NCI-H1048 (cell line): ENCODE measurements at places on chromosomes 16 and 17.

GRCh38 chr17:19286751-19287341, 49.7 kb downstream of the EPN2 start:
- DNase-seq: no peak

DNA sequence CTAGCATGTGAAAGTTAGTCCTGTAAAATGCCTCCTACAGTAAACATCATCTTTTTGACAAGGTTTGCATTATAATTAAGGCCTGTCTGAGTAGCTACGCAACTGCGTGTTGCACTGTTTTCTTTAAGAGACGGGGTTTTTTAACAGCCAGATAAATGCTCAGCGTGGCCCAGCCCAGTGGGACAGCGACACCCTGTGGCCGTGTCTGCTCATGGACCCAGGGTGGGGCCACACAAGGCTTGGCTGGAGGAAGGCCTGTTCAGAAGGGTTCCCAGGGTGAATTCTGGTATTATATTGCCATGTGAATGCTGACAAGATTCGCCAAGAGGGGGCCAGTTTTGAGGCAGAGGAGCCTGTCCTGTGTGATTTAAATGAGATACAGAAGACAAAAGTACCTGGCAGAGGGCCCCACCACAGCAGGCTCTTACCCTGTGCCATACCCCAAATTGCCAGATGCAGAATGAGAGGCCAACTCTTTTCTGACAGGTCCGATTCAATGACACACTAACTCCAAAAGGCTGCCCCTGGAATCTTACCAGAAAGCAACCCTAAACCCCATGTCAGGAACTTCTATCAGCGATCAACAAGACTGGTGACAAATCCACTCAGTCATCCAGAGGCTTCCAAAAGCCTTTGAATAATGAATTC, 65.9 kb upstream of the IRX6 start:
- DNase-seq: no peak

DNA sequence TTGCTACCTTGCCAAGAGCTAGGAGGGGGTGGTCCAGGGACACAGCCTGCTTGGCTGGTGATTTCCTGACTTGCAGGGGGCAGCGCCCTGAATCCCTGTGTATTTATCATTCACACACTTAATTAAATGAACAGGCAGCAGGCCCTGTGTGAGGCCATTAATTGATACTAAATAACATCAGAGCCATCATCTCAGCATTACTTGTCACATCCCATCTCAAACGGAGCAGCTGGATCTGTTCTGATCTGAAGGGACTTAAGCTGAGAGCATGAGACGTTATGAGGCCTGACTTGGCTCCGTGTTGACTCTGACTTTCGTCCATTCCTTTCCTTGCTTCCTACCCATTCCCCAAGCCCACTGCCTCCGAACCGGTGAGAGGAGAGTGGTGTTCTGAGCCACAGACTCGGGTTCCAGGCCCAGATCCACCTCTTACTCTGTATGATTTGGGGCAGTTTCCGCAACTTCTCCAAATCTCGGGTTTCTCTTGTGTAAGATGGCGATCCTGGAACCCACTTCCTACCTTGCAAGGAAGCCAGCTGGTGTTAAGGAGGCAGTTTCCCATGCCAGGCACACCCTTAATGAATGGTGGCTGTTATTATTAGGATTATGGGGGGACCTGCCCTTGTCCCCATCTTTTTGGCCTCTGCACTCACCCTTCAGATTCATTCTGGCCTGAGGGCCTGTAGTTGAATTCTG, 33.8 kb downstream of the CACNA1G start:
- DNase-seq: no peak

DNA sequence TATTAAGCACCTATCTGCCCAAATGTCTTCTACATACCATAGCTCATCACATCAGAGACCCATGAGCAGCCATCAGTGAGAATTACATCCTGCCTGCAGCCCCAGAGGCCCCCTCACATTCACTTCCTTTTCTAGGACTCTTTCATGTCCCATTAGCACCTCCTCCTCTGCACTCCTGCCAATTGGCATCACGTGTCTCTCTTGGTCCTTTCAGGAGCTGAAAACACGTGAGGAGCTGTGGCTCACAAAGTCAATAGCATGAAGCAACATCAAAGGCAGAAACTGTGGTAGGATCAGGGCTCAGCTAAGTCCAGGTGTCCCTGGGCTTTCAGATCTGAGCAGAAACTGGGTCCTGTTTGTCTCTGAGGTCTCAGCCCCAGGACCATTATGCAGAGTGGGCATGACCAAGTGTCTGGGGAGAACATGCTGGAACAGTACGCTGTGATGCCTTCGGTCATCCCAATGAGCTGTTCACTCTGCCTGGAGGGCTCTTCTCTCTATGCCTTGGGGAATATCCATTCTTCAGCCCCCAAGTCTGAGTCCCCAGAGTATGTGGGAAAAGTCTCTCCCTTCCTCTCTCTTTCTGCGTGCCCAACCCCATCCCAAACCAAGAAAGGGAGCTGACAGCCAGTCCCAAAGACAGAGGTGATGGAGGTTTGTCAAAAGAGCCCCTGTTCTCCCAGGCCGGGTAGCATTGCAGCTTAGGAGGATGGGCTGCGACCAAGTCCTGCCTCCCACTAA, 457.0 kb upstream of the CDH5 start:
- DNase-seq: no peak

DNA sequence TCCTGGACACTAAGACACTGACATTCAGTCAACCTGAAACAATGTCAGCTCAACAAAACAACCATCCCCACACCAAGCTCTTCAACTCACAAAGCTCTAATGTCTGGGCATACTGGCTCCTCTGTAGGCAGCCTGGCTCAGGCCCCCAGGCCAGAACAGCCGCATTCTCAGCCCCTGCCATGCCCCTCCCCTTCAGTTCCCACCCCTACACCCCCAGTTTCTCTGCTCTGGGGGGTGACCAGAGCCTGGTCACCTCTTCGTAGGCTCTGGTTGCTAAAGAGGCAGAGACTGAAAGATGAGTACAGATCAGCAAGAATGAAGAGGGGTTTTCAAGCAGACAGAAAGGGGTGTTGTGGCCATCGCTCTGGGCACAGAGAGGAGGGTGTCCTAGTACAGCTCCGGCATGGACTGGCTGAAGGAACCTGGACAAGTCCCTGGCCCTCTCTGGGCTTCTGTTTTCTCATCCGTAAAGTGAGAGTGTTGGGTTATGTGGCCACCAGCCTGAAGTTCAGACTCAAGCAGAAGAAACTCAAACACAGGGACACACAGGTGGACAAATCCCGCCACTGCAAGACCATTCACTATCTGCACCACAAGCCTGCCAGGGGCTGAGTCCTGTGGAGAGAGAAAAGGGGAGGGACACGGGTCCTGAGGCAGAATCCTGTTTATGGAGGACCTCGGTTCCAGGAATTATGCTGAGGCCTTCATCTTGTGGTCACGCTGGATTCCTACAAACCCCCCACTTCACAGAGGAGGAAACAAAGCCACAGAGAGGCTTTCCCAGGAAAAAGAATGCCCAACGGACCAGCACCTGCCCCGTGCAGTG, 987 bp upstream of the SLC4A1 start:
- no peak for DNase-seq

- no peak for DNase-seq
Measured at GRCh38 chr16:66616592-66616991, 12.1 kb downstream of the CMTM3 start.
